ENCODE measurements at places on chromosomes 16 and 17. TPM values are rescaled to one million over a fixed set of nuclear protein-coding genes. Genes with fewer than 3 reads are reported as not detected.

- no peak overlapping the region for H3K27ac ChIP-seq
- no peak overlapping the region for H3K4me3 ChIP-seq
- H3K4me1 ChIP-seq: peaks cover 30% of the 10 kb centered on the region
- no peaks in the 10 kb centered on the region for H3K27me3 ChIP-seq
- no peak for DNase-seq
- peaks cover 9% of the 10 kb centered on the region for H3K36me3 ChIP-seq
These were observed 9.2 kb downstream of the SNN start for GRCh38 chr16:11677451-11677951.

- no peaks in the 10 kb centered on the region for H3K27me3 ChIP-seq
- H3K36me3 ChIP-seq: no peaks in the 10 kb centered on the region
- H3K4me1 ChIP-seq: peaks cover 2% of the 10 kb centered on the region
- H3K27ac ChIP-seq: no peak overlapping the region
- no peak for DNase-seq
These were observed 2.2 kb upstream of the MAP2K6 start for GRCh38 chr17:69412251-69412671.

EIF3CL gene
- total RNA-seq: 18.2 TPM

SPNS1 gene
- 57.8 TPM for total RNA-seq
